Placental pericyte (primary cell): ENCODE measurements at places on chromosomes 3 and 15. TPM values are rescaled to one million over a fixed set of nuclear protein-coding genes. Genes with fewer than 3 reads are reported as not detected.

Gene PAQR5
- total RNA-seq = 4.8 and 6.6 TPM in 2 replicates

Gene SH2D7
- not detected in 2 replicates for total RNA-seq

Gene ITIH1
- total RNA-seq = not detected in 2 replicates

Gene CCNL1
- 157 and 186 TPM in 2 replicates for total RNA-seq

Gene CFAP92
- 0.14 TPM in 1 of 2 replicates, not detected in the other for total RNA-seq

Gene GABRR3
- total RNA-seq = not detected in 2 replicates

Gene EPB42
- not detected in 2 replicates for total RNA-seq

Gene CCR8
- total RNA-seq = not detected in 2 replicates

Gene SPRED1
- 28.0 and 119 TPM in 2 replicates for total RNA-seq

Gene MYZAP
- total RNA-seq = 1.1 and 1.3 TPM in 2 replicates

Gene RPN1
- 640 and 841 TPM in 2 replicates for total RNA-seq

Gene ANKUB1
- total RNA-seq = not detected in 2 replicates

Gene ATP13A4
- not detected in 2 replicates for total RNA-seq

Gene ITPKA
- 3.5 and 7.7 TPM in 2 replicates for total RNA-seq

Gene SENP2
- total RNA-seq = 31.8 and 37.9 TPM in 2 replicates

Gene CEMIP
- 42.1 and 259 TPM in 2 replicates for total RNA-seq

Gene RBPMS2
- total RNA-seq = 0.22 TPM in 1 of 2 replicates, not detected in the other

Gene NEDD4
- total RNA-seq = 53.4 and 71.9 TPM in 2 replicates

Gene ACKR4
- under 0.01 and 3.4 TPM in 2 replicates for total RNA-seq

Gene GORASP1
- total RNA-seq = 44.9 and 60.6 TPM in 2 replicates

Gene TM4SF18
- total RNA-seq = 1.3 TPM in 1 of 2 replicates, not detected in the other

Gene LRRN1
- not detected in 2 replicates for total RNA-seq

Gene TNFSF10
- 0.22 and 0.43 TPM in 2 replicates for total RNA-seq

Gene PLA2G4E
- not detected in 2 replicates for total RNA-seq

Gene SELENOT
- total RNA-seq = 167 and 324 TPM in 2 replicates

Gene NME9
- not detected in 2 replicates for total RNA-seq

Gene PCOLCE2
- 0.57 and 5.9 TPM in 2 replicates for total RNA-seq

Gene CRABP1
- total RNA-seq = not detected in 2 replicates

Gene MYD88
- 9.8 and 19.5 TPM in 2 replicates for total RNA-seq

Gene CCDC9B
- 41.1 and 58.1 TPM in 2 replicates for total RNA-seq

Gene C3orf49
- total RNA-seq = not detected in 2 replicates

Gene LRRC3B
- not detected in 2 replicates for total RNA-seq

Gene FOXB1
- not detected in 2 replicates for total RNA-seq

Gene ONECUT1
- total RNA-seq = not detected in 2 replicates

Gene DUOXA2
- not detected in 2 replicates for total RNA-seq

Gene MKRN3
- total RNA-seq = 3.9 and 5.2 TPM in 2 replicates

Gene DNASE1L3
- not detected in 2 replicates for total RNA-seq

Gene TRAT1
- not detected in 2 replicates for total RNA-seq

Gene MAGI1
- total RNA-seq = 18.6 and 25.6 TPM in 2 replicates
